Tibial nerve (tissue), 4 donors: ENCODE measurements at places on chromosomes 13 and 19. TPM values are rescaled to one million over a fixed set of nuclear protein-coding genes. Genes with fewer than 3 reads are reported as not detected.

Gene CLEC4G
- 0.59 TPM for total RNA-seq

Gene FAAP24
- total RNA-seq = 0.90 TPM

Gene FARP1
- total RNA-seq = 28.0 TPM

Gene HIPK4
- total RNA-seq = not detected

Gene PRR36
- 2.5 TPM for total RNA-seq

Gene ZNF121
- total RNA-seq = 34.3 TPM

Gene UPK1A
- not detected for total RNA-seq

Gene CCDC8
- 4.6 TPM for total RNA-seq

Gene NOVA2
- total RNA-seq = 1.5 TPM

Gene NANOS2
- total RNA-seq = not detected

Gene HCST
- 12.0 TPM for total RNA-seq

Gene STAP2
- not detected for total RNA-seq

Gene TDRD3
- 33.6 TPM for total RNA-seq

Gene ADAMTS10
- 140 TPM for total RNA-seq

Gene CAMSAP3
- total RNA-seq = not detected

Gene ZIK1
- total RNA-seq = 3.0 TPM

GRCh38 chr13:40394304-40394985 is 272.0 kb downstream of the FOXO1 start:
- DNase-seq = no peak

GRCh38 chr13:82358284-82358683 is 1524.0 kb downstream of the SLITRK1 start:
- DNase-seq = no peak

DNA sequence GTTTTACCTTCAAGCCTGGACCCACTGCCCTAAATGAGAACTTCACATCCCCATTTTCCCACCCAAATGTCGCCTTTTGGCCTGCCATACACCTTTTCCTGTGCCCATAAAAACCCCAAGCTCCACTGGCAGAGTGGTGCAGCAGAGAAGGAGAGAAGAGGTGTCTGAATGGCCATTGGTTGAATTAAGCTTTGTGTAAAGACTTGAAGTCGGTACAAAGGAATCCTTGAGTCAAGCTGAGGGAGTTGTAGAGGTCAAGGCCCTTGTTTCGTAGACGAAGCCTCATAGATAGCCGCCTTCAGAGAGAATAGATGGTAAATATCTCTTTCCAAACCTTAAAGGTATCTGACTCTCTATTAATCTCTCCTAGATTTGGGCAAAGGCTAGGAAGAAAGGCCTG is 1479.2 kb upstream of the PRR20A start:
- no peak for DNase-seq

DNA sequence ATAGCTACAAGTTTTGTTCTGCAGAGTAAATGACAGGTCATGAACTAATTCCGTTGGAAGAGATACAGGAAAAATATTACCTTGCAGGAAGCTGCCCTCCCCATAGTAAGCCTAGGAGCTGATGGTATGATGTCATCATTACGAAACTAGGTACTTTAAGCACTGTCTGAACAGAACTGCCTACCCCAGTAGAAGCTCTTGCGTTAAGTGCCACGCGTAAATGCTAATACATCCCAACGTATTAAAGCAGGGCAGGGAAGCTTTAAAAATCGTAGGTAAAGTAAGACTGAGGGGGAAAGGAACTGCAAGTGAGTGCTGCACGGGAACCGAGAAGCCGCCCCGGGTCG is 572 bp downstream of the UGGT2 start:
- no peak for DNase-seq

DNA sequence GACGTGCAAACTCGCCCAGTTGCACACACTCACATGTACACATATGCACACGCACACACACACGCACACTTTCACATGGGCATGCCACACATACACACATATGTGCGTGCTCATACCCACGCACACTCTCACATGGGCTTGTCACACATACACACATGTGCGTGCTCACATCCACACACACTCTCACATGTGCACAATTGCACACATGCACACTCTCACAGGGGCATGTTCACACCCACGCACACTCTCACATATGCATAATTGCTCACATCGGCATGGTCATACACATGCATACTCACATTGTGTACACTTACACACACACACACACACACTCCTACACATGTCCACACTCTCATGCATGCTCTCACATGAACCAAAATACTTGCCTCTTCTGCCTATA is 32.8 kb upstream of the PEPD start:
- DNase-seq = no peak

- no peak for DNase-seq
Measured at GRCh38 chr13:110046811-110047210, 260.1 kb downstream of the COL4A1 start.

DNA sequence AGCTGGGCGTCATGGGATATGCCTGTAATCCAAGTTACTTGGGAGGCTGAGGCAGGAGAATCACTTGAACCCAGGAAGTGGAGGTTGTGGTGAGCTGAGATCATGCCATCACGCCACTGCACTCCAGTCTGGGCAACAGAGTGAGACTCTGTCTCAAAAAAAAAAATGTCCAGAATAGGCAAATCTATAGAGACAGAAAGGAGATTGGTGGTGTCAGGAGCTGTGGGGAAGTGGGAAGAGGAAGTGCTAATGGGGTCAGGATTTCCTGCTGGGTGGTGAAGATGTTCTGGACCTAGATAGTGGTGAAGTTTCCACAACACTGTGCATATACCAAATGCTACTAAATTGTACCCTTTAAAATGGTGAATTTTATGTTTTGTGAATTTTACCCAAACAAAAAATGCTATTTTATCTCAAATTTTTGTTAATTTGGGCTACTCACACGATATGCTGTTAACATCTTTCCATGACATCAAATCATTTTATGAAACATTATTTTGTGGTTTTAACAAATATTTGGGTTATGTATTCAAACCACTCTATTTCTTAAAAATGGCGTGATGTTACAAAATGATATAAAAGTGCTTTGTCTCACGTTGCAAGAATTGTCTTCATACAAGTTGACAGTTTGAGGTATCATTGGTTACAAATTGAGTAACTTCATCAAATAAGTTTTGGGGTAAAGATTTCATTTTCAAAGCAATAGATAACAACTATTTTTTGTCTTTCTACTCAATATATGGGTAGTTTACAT is 7.4 kb upstream of the CYP4F3 start:
- no peak for DNase-seq

DNA sequence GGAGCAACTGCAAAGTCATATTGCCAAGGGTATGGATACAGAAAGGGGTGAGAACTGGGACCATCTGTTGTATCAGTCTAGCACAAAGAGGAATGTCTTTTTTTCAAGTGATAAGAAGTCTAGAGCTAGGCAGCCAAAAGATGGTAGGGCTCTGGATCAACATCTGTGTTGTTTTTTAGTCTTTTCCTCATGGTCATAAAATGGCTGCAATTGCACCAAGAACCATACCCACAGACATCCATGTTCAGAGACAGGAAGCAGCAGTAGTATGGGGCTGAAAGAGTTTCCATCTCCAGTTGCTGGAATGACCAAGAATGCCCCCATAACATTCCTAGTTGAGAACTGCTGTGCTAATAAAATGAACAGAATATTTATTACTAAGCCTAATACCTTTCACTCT is 25.6 kb downstream of the KCNC3 start:
- no peak for DNase-seq

DNA sequence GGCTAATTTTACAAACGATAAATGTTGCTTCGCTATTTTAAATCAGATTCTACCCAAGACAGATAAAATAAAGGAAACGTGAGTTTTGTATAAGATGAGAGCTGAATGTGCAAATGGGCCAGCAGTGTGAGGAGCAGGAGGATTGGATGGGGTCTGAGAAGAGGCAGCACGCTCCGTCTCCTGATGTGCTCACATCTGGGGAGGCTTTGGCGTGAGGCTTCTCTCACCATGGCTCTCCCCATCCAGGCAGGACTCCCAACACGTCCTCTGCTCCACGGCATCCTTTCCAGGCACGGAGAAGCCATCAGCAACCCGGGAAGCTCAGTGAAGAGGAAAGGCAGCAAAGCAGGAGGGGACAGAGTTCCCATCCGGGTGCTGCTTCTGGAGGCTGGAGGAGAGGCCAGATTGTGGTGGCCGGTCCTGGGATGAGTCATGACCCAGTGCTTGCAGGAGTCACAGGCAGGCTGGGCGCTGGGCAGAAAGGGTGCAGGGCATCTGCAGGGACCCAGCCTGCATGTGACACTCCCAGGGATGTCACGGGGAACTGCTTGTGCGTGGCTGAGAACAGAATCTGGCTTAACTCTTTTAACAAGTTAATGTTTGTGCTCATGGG is 47.5 kb downstream of the ZNF536 start:
- no peak for DNase-seq

DNA sequence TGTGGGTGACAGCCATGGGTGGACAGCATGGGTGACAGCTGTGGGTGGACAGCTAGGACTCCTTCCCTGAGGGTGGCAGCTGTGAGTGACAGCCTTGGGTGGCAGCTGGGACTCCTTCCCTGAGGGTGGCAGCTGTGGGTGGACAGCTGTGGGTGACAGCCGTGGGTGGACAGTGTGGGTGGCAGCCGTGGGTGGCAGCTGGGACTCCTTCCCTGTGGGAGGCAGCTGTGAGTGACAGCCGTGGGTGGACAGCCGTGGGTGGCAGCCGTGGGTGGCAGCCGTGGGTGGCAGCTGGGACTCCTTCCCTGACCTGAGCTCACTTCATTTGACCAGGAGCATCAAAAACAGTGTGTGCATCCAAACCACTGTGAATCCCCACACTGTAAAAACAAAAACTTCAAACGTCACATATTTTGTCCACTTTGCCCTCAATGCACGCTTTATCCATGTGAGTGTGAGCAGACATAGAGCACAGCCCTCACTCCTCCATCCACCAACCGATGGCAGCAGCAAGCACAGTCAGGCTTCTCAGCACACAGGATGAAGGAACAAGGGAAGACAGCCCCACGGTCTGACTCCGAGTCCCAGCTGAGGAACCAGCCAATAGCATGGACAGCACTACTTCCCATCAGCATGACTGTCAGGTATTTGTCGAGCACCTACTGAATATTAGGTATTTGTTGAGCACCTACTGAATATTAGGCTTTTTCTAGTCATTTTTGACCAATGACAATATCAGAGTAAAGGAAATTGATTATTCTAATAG is 1.6 kb upstream of the CFAP97D2 start:
- DNase-seq = no peak

DNA sequence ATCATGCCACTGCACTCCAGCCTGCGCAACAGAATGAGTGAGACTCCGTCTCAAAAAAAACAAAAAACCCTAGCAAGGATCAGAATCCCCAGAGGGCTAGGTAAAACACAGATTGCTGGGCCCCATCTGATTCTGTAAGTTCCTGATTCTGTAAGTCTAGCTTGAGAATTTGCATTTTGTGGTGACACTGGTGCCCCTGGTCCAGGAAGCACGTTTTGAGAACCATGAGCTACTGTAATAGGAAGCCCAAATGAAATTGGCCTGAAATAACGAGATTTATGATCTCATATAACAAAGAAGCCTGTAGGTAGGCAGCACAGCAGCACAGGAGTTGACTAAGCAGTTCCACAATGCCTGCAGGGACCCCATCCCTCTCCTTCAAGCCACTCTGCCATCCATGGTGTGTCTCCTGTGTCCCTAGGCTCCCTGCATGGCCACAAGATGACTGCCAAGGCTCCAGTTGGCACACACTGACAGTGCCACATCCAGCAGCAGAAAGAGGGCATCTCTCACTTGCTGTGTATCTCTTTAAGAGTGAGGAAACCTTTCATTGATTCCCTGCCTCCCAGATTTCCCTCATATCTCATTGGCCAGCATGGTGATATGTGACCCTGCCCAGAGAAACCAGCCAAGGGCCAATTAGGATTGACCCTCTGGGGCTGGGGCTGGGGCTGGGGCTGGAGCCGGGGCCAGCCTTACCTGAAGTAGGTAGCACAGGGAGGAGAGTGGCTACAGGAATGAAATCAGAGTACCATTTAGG is 21.7 kb downstream of the SIPA1L3 start:
- no peak for DNase-seq

- no peak for DNase-seq
Measured at GRCh38 chr19:46660551-46661019, 397 bp downstream of the DACT3 start.

GRCh38 chr19:46648060-46648960 is 12.3 kb upstream of the GNG8 start:
- no peak for DNase-seq

DNA sequence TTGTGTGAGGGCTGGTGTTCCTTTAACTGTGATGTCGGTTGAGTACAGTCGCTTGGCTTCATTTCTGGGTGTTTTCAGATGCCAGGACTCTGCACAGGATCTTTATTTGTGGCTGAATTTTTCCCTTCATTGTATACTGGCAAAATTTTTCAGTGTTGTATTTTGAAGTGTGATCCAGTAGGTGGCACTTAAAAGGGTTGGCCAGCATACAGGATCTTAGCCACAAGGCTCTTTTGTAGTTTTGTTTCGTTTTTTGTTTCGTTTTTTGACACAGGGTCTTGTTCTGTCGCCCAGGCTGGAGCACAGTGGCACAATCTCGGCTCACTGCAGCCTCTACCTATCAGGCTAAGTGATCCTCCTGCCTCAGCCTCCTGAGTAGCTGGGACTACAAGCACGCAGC is 8.7 kb downstream of the FCAR start:
- DNase-seq = no peak

DNA sequence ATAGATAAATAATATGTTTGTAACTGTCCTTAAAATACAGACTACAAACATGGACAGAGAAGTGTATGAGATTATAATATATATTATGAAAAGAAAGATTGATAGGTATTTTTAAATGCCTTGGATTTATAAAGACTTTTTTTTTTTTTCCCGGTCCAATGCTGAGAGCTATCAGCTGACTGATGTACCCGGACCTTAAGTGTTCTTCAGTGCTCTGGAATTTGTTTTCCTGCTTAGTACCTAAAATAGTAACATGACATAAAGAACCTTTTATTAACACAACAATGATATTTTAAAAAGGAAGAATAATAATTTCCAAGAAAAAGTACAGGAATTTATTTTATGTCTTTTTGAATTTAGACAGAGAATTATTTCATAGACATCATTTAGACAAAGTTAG is 795.5 kb upstream of the PCDH9 start:
- no peak for DNase-seq

DNA sequence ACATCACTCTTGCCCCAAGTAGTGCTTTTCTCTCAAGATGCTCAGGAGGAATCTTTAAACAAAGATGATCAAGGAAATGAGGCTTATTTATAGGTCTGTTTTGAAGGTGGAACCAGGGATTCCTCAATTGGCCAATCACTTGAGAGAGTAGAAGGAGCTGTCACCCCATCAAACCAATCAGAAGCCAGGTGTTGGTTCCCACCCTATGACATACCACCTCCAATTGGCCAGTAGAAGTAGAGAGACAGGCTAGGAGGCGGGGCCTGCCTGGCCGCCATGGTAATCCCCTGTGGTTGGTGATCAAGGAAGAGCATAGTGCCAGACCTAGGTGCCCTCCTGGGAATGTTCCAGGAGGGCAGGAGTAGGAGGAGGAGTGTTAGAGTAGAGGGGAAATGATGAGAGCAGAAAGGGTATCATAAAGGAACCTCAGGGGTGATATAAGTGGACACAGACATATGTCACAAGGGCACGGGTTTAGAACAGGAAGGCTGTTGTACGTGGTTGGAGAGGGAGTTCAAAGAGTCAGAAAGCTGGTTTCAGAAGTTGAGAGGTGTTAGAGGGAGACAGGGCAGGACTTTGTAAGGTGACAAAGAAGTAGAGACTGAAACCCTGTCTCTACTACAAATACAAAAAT is 10.5 kb downstream of the PMIS2 start:
- DNase-seq = no peak

GRCh38 chr13:35769812-35770211 is 293.3 kb upstream of the MAB21L1 start:
- no peak for DNase-seq
